SIG-M5 (cell line): ENCODE measurements at places on chromosomes 1 and 21.

- DNase-seq: no peak
Measured at GRCh38 chr1:119959268-119960220, 63.2 kb upstream of the ADAM30 start.

GRCh38 chr1:162218546-162218945 lies 149.1 kb downstream of the NOS1AP start:
- DNase-seq: no peak

DNA sequence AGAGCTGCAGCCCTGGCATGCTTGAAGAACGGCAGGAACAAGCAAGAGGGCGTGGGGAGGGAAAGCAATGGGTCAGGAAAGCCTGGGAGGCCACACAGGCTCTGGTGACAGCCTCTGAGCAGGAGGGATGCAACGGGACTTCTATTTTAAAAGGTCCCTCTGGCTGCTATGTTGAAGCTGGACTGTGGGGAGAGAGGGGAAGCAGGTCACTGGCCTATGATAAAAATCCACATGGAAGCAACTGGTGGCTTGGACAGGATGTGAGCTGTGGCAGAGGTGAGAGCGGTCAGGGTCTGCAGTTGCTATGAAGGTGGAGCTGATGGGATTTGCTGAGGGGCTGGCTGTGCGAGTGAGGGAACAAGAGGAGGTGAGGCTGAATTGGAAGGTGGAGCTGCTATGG lies 11.2 kb downstream of the PADI1 start:
- no peak for DNase-seq

DNA sequence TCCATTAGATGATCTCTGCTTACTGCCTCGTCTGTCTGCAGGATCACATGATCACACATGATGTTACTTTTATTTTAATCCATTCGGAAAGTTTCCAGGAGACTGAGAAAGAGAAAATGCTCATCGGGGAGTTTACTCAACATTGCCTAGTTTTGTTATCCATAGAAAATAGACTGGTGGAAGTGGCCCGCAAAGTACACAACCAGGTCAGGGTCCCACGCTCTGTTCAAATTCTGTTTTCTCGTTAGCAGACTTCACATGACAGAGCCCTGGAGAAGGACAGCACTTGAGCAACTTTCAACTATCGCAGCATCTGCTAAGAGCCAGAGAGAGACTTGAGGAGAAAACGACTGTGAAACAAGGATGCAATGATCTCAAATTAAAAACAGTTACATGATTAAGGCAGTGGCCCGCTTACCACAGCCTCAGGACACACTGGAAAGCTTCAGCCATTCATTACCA lies 44.2 kb downstream of the ADAMTS1 start:
- no peak for DNase-seq

DNA sequence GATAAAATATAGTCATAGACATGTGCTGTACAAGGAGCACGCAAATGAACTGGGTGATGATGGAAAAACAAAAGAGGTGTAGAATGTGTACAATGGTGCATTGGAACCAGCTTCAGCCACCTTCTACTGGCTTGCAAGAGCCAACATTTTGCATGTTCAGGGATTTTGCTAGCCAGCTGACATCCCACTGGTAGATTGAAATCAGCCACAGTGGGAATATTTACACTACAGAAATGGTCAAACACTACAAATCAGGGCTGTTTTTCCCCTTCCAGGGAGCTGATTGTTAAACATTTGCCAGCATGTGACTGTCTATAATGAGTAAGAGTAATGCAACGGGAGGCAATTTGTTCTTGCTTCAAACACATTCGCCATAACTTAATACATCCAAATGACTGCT lies 23.2 kb downstream of the PMVK start:
- no peak for DNase-seq

DNA sequence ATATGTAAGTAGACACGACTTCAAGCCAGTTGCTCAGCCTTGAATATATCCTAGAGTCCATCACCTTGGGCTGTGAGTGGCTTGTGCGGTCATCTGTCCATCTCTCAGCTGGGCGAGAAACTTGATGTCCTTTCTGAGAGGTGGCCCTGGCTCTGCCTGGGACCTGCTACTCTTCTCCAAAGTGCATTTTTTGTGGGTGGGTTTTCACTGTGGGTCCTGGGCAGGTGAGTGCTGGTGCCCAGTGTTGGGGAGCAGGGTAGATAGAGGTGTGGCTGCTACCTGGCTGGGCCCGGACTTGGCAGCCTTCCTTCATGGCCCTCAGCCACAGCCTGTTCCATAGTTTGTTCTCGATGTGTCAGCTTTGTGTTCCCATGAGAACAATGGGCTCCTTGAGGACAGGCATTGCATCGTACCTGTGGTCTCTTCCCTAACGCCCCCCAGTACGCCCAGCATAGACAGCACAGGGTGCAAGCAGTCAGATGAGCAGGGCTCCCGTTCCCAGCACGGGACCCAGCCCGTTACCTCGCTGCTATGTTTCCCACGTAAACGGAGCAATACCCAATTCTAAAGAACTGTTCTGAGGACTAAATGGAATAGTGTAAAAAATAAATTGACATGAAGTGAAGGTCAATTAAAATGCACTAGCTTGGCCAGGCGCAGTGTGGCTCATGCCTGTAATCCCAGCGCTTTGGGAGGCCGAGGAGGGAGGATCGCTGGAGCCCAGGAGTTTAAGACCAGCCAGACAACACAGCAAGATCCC lies 877 bp upstream of the SLX9 start:
- DNase-seq: no peak

DNA sequence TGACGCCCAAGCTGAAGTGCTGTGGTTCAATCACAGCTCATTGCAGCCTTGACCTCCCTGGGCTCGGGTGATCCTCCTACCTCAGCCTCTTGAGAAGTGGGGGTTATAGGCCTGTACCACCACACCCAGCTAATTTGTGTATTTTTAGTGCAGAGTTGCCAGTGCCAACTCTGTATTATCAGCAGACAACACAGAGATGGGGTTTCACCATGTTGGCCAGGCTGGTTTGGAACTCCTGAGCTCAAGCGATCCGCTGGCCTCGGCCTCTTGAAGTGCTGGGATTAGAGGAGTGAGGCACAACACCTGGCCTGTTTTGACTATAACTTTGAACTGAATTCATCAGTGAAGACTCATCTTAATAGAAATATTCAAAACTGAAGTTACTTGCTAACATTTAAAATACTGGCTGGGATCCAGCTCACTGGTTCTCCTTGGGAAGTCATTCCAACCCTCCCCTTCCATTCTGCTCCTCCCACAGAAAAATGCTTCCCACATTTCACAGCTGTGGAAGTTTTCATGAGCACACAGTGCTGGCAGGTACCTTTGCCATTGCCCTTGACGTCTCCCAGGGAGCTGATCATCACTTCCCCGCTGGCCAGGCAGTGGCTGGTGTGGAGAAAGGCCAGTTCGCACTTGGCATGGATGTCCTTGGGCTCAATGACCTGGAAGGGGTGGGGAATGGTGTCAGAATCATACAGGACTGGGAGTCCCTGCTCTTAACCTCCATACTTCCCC lies 4.7 kb downstream of the SELENBP1 start:
- DNase-seq: no peak

DNA sequence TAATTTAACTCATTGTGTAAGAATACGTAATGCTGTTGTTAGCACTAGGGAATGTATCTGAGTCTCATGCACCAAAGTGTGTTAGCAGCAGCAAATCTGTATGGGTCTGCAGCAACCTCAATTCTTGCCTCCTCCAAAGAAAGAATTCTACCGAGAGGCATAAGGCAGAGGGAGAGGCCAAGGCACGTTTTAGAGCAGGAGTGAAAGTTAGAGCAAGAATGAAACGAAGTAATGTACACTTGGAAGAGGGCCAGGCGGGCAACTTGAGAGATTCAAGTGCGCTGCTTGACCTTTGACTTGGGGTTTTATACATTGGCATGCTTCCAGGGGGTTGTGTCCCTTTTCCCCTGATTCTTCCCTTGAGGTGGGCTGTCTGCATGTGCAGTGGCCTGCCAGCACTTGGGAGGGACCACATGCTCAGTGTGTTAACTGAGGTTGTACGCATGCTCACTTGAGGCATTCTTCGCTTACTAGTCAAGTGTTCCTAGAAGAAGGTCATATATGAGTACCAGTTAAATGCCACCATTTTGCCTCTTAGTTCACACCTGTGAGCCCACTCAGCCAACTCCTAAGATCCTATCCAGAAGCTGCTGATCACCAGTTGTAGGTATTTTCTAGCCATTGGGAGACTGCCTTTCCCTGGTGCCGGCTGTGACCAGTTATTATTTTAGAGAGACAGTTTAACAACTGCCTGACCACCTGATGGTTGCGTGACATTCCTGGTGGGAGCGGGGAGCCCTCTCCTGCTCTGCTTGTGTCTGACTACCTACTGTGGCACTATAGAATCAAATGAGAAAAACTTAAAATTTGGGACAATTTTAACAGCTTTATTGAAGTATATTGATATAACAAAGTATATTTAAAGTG lies 2.7 kb upstream of the CNN3 start:
- no peak for DNase-seq
